GM03348 (cell line): ENCODE measurements at places on chromosomes 1 and 21.

GRCh38 chr1:170375082-170375723 is 156.8 kb upstream of the GORAB start:
- DNase-seq: no peak

DNA sequence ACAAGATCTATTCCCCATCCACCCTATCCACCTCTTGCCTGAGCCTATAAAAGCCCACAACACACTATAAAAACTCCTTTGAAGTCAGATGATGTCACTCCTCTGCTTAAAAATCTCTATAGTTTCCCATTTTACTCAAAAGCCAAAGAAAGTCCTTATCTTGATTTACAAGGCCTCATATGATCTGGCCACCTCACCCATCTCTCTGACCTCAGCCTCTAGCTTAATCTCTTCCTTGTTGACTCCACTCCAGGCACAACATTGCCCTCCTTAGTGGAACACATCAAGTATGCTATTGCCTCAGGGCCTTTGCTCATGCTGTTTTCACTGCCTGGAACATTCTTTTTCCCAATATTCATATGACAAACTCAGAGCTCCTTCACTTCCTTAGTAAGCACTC is 33.3 kb downstream of the ZNF281 start:
- no peak for DNase-seq

GRCh38 chr1:201914456-201915235 is 25.9 kb downstream of the SHISA4 start:
- DNase-seq: no peak

DNA sequence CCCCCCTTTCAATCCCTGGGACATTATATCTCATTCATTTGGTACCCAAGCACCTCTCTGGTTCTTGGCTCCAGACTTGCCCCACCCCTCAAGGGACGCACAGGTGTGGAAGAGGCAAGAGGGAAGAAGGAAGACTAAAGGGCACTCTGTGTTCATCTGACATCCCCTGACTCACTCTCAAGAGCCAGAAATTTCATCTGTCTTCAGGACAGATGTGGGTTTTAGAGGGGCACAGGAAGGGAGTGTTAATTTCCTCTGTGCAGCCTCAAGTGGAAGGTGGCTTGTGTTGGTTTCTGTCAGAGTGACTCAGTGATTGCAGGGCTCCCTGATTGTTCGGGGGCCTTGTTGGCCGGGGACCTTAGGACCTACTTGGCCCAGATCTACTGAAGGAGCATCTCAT is 2.4 kb downstream of the C2CD4D start:
- DNase-seq: no peak

GRCh38 chr1:181075766-181076350 is 12.6 kb upstream of the IER5 start:
- DNase-seq: no peak

GRCh38 chr1:63861052-63861691 is 87.4 kb downstream of the ROR1 start:
- peak; percentile 51 for DNase-seq

- DNase-seq: no peak
These were observed 9.7 kb downstream of the ACBD3 start for GRCh38 chr1:226176870-226177269.

GRCh38 chr1:47871799-47872353 is 125.3 kb downstream of the TRABD2B start:
- DNase-seq: no peak

GRCh38 chr1:1207571-1207892 is 1.1 kb upstream of the TNFRSF18 start:
- DNase-seq: no peak

GRCh38 chr1:13541435-13542215 is 27.8 kb upstream of the LRRC38 start:
- DNase-seq: no peak

- peak; percentile 87 for DNase-seq
These were observed 44.2 kb upstream of the ECE1 start for GRCh38 chr1:21334214-21335087.

GRCh38 chr1:240090014-240090413 is 1.7 kb upstream of the FMN2 start:
- no peak for DNase-seq

GRCh38 chr1:29575277-29575676 is 339.0 kb downstream of the PTPRU start:
- no peak for DNase-seq

- DNase-seq: no peak
These were observed 61.3 kb downstream of the RHBG start for GRCh38 chr1:156430303-156430702.

GRCh38 chr1:232635778-232636356 is 5.9 kb upstream of the SIPA1L2 start:
- DNase-seq: peak; percentile 65

- DNase-seq: no peak
These were observed 60.7 kb upstream of the TEKT2 start for GRCh38 chr1:36023098-36023769.

- DNase-seq: no peak
These were observed 493.0 kb upstream of the ADGRL4 start for GRCh38 chr1:79499541-79499940.

- DNase-seq: peak; percentile 58
These were observed 423.9 kb downstream of the PTBP2 start for GRCh38 chr1:97145321-97145956.
